Activated CD8-positive, alpha-beta memory T cell treated with anti-CD3 and anti-CD28 coated beads for 4 hours (primary cell): ENCODE measurements at places on chromosomes 6 and 20.
A peak's percentile ranks its signal among the peaks of the same experiment; 100 is the strongest.

DNA sequence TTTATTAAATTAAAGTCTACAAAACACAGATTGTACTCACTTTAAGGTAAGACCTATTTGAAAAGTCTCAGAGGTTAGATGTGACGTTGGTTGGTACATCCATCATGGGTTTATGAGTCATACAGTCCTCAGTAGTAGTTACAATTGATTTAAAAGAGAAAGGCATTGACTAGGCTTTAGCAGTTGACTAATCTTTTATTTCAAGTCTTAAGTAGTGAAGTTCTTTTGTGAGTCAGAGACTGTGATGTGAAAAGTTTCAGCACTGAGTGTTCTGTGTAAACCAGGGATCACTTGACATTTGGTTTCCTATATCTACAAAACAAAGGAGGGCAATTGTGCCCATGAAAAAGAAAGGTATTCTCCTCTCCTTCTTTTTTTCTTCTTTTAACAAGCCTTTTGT lies 221.3 kb downstream of the GRIK2 start:
- DNase-seq: no peak

- no peak for DNase-seq
Observed at GRCh38 chr6:148144917-148145521, 197.6 kb upstream of the SASH1 start.

DNA sequence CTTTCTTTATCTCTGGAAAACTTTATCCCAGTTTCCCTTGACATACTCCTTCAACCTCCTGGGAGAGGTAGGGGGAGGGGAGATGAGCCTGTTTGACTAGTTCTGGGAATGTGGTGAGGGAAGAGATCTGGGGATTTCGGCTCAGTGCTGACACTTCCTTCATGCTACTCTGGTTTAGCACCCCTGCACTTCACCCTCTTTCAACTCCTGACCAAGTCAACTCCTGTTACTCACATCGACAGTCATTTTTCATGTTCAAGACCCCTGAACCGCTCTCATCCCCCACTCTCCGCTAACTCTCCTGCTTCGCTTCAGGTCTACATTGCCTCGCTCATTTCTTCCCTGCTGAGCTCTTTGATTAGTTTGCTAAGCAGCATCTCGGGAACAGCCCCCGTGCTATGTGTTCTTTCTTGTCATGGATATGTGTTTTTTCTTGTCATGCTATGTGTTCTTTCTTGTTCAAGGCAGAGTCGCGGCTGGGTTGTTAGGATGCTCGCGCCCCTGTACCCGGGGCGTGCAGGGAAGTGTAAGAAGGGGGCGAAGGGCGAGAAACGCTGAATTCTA lies 16.6 kb upstream of the TRIM27 start:
- DNase-seq: no peak

DNA sequence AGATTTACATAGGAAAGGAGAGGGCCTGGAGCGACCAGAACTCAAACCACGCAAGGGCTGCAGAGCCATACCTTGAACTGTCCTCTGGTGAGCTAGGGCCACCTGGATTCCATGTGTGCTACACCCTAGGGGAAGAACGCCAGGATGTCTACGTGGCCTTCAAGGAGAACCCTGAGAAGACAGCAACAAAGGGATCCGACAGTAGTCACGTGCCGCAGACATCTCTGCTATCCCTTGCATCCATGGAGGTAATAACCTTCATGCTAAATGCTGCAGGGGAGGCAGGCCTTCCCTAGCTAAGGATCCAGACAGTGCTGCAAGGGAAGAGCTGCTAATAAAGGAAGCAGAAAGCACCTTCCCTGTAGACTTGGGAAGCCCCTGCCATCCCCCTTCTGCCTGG lies 52.9 kb downstream of the NOL4L start:
- DNase-seq: no peak

DNA sequence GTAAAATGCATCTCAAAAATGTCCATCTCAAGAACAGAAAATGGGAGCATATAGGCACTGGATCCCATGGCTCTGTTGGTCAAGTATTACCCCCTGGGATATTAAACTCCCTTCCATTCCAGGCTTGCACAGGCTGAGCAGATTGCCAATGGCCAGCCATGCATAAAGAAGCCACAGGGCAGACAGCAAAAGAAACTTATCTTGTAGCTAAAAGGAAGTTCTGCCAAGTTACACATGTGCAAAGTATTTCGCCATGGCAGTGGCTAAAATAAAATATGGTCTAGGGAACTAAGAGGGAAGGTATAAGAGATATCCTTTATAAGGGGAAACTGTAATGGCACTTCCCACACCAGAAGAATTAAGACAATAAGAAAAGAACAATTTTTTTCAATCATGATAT lies 415.6 kb upstream of the BTBD3 start:
- DNase-seq: no peak

DNA sequence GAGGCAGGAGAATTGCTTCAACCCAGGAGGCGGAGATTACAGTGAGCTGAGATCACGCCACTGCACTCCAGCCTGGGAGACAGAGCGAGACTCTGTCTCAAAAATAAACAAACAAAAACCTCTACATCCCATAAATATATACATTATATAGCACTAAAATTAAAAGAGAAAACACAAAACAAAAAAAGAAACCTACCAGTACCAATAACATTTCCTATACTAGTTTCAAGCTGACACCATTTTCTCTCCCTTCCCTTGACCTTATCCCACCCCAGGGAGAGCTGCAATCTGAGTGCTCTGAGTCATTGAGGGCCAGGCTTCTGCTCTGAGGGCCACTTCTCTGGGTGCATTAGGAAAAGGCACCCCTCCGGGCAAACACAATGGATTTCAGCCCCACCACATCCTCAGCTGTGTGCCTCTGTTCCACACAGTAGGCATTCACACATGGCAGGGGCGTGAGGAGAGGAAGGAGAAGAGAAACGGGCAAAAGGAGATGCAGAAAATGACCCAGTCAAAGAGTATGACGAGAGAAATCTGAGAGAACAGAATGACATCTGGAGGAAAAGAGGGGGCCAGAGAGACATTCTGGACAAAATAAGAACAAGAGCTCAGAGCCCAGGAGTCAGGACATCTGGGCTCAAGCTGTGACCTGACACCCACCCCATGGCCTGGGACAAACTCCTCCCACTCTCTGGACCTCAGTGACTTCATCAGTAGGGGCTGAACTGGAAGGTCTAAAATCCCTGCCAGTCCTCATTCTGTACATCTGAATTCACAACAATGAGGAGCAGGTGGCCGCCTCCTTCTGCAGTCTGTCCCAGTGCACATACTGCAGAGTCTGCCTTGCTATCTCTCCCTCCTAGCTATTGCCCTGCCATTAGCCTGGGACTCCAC lies 18.2 kb downstream of the TRIM26 start:
- no peak for DNase-seq

- no peak for DNase-seq
Observed at GRCh38 chr20:34567892-34568865, 9.7 kb downstream of the MAP1LC3A start.

GRCh38 chr6:123635144-123635543 lies 1.6 kb downstream of the TRDN start:
- DNase-seq: no peak

- DNase-seq: no peak
Observed at GRCh38 chr20:24445510-24446170, 23.8 kb upstream of the SYNDIG1 start.

DNA sequence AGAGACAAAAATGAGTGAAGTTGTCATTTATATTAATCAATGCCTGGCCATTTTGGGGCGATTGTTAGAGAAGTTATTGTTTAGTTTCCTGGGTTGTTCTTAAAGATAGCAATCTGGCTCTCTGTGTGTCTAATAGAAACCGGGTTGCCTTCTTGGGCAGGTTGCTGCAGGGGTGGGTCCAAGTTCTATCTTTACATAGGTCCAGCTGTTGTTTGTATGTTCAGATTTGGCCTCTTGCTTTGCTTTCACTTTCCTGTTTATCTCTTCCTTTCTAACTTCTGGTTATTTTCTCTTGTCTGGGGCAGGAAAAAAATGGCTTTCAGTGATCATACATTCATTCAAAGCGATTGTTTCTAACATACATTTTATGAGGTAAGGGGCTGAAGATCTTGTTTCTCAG lies 128.4 kb upstream of the NOX3 start:
- no peak for DNase-seq

DNA sequence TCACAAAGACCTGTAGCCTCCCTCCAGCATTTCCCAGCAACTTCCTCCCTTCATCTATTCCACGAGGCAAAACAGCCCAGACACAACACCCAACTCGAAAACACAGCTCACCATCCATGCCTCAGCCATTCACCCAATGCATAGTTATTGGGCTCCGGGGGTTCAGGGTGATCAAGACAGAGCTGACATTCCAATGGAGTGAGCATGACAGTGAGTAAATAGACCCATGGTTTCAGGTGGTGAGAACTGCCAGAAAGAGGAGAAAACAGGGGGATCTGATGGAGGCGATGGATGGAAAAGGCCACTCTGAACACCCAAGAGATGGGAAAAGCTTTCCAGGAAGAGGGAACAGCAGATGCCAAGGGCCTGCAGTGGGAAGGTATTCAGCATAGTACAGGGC lies 5.9 kb downstream of the CASS4 start:
- DNase-seq: no peak

GRCh38 chr20:46639587-46639986 lies 11.7 kb downstream of the SLC13A3 start:
- no peak for DNase-seq

DNA sequence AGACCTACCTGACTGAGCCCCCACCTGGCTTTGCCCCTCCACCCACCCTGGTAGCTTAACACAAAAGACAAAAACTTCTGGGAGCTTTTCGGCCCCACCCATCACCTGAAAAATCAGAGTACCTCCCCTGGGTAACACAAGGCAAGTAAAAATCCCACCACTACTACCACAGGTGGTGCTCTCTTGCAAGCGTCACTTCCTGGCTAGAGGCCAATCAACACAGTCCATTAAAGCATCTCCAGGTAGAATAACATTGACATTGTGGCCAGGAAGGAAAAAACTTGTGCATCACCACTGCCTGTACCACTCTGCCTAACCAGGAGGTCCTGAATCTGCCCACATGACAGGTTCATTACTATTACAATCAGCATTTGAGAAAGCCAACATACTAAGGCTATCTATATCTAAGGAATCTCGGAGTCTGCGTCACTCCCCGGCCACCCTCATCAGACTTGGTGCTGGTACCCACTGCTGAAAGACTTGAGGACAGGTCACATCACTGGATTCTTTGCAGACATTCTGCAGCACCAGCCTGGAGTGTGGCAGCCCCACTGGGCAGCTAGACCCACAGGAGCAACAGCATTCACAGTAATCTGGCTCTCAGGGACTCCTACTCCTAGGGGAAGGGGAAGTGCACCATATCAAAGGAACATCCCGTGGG lies 125.9 kb downstream of the CDK19 start:
- DNase-seq: no peak

DNA sequence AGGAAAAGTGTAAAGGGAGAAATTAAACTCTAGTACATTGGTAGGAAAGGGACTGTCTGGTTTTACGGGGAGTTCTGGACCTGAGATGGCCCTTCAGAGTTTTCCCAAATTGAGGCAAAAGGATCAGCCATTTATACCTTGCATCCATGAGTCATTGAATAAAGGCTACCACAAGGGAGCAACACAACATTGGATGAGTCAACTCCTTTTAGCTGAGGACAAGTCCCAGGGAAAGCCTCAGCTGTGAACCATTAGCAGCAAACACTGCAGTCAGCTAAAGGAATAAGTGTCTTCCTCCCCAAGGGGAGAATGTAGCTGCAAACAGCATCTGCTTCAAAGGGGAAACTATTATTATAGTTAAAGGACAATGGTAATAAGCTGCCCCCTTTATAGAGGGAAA lies 468.7 kb upstream of the ID4 start:
- DNase-seq: no peak

GRCh38 chr6:35396991-35397390 lies 54.6 kb downstream of the PPARD start:
- no peak for DNase-seq

DNA sequence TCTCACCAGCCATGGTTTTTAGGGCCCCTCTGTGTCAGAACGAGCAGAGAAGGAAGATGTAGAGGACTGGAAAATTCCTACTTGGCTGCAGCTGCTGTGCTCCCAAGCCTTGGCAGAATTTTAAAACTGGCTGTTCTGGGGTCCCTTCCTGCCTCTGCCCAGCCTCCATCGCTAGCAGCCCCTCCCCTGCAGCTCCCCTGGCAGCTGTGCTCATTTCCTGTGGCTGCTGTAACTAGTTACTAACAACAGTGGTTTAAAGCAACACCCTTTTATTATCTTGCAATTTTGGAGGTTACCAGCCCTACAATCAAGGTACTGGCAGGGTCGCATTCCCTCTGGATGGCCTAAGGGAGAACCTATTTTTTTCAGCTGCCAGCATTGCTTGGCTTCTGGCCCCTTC lies 3.7 kb upstream of the CST11 start:
- DNase-seq: no peak

GRCh38 chr6:137389150-137389704 lies 105.0 kb downstream of the OLIG3 start:
- peak; percentile 59 for DNase-seq

DNA sequence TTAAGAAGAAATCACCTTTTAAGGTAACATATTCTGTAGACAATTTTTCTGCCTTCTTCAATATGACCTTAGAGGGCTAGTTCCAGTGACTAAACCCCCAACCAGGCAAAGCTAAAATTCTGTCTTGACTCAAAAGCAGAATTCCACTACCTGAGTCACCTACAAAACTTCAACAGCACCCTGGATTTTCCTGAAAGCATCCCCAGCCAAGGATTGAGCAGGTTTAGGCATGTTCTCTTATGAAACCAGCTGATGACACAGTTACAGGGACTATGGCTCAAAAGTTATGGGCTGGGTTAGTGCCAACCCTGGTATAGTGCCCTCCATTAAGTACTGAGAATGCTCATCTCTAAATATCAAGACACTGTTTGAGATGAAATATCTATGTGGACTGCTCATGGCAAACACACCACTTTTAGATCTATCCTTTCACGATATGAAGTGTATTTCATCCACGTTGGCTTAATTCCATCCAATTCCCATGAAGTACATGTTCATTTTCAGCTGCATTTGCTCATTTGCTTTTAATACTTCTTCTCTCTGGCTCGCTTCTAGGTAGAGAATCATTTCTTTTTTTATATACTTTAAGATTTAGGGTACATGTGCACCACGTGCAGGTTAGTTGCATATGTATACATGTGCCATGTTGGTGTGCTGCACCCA lies 53.6 kb upstream of the TNFAIP3 start:
- DNase-seq: no peak

DNA sequence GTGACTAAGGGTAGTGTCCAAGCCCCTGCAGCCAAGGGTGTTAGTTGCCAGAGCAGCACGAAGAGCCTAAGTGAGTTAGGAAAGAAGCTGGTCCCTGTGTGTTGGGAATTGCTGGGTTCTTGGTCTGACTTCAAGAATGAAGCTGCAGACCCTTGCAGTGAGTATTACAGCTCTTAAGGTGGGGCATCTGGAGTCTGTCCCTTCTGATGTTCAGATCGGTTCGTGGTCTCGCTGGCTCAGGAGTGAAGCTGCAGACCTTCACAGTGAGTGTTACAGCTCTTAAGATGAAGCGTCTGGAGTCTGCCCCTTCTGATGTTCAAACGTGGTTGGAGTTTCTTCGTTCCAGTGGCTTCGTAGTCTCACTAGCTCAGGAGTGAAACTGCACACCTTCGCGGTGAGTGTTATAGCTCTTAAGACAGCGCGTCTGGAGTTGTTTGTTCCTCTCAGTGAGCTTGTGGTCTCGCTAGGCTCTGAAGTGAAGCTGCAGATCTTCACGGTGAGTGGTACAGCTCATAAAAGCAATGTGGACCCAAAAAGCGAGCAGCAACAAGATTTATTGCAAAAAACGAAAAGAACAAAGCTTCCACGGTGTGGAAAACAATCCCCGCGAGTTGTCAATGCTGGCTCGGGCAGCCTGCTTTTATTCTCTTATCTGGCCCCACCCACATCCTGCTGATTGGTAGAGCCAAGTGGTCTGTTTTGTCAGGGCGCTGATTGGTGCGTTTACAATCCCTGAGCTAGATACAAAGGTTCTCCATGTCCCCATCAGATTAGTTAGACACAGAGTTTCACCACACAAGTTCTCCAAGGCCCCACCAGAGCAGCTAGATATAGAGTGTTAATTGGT lies 31.8 kb downstream of the PXDC1 start:
- DNase-seq: no peak
